ENCODE measurements at places on chromosomes 5 and 9.

DNA sequence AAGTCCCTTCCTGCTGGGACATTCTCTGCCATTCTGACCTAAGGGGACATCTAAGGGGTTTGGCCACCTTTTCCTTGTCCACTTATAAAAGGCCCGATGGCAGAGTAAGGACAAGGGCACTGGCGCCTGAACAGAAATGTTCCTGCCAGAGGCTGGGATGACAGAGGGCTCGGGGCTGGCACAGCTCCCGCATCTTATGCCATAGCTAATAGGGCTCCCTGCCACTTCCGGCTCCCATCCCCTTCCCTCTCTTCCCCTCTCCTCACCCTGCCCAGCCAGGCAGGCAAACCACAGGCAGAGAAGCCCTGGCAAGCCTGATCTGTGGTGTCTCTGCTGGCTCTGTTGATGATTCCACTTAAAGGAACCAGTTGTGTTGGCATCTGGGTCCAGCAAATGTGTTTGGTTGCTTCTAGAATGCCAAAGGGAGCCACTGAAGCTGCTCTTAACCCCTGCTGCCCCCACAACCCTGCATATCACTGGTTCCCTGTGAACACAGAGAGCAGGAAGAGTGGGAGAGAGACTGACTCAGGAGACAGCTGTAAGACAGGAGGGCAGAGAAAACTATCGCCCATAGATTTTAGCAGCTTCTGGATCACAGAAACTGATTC is 18.4 kb upstream of the ADRA1B start:
- no peak for DNase-seq

DNA sequence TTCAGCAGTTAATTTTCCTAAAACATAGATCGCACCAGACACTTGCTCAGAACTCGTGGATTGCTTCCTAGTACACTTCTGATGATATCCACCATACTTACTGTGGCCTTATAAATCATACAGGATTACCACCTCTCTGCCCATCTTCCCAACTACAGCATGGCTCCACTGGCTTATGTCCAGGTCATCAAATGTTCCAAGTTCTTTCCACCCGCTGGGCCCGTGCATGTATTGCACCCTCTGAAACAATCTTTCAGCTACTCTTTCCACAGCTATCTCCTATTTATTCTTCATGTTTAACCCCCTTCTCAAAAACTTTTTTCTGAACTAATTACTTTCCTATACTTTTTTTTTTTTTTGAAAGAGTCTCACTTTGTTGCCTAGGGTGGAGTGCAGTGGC is 18.5 kb downstream of the FBXW2 start:
- no peak for DNase-seq

- no peak for DNase-seq
Measured at GRCh38 chr9:116142706-116143492, 10.7 kb upstream of the PAPPA start.

- peak; percentile 43 for DNase-seq
Measured at GRCh38 chr5:80672140-80672736, 17.5 kb upstream of the DHFR start.

- DNase-seq = peak; percentile 9
Measured at GRCh38 chr5:150780187-150780692, 1.7 kb downstream of the SMIM3 start.

- DNase-seq = no peak
Measured at GRCh38 chr5:92687821-92688722, 892.9 kb downstream of the NR2F1-AS1 start.

- DNase-seq = no peak
Measured at GRCh38 chr5:81696418-81697397, 54.2 kb downstream of the SSBP2 start.

DNA sequence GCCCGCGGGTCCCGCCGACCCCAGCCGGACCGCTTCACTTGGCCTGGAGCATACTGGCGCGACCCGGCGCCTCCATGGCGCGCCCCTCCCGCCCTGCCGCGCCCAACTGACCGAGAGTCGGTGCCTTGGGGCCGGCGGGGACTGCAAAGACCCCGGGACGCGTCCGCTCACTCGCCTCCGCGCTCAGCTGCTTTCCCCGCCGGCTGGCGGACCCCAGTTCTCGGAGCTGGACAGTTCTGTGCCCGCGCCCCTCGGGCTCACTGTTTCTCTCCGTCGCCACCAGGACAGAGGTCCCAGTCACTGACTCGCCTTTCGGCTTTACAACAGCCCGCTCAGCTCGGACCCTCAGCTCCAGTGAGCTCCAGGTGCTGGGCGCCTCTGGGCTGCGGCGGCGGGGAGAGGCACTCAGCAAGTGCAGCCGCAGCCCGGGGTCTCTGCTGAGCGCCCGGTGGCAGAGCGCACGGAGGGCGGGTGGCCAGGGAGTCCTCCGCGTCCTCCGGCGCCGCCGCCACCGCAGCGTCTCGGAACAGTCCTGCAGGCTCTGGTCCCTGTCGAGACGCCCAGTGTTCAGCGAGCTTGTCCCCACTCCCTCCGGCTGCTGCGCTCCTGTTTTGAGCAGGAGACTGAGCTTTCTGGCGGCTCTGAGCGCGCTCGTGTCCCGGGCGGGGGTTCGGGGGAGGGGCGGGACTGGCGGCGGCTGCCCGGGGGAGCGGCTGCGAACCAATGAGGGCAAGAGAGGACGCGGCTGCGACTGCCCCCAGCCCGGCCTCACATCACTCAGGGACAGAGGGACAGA is at the start of gene SMIM32:
Gene SMIM32 (minus strand): TSS at position 637 of the 796 bp plus-strand sequence. CDS start 638 bp downstream, outside the sequence.
- DNase-seq = no peak

- DNase-seq = no peak
Measured at GRCh38 chr5:14593326-14594021, 11.9 kb downstream of the OTULINL start.

GRCh38 chr5:71699233-71699632 is 19.8 kb upstream of the CARTPT start:
- DNase-seq = no peak

- no peak for DNase-seq
Measured at GRCh38 chr9:91817493-91818224, 132.4 kb downstream of the ROR2 start.

DNA sequence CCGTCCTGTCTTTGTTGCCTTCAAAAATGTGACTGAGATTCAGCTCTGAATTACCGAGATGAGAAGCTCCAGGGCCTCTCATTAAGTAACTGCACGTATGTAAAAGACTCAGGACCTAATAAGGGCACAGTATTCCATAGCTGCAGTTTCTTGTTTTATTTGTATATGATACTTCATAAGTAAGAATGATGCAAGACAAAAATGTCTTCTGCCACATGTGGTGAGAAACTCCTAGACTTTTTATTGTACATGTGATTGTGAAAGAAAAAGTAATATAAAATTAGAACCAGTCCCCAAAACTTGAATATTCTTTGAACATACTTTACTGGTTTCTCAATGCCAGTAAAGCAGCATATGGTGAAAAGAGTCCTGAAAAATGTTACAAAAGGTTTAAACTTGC is 110.1 kb upstream of the OTULINL start:
- DNase-seq = no peak

DNA sequence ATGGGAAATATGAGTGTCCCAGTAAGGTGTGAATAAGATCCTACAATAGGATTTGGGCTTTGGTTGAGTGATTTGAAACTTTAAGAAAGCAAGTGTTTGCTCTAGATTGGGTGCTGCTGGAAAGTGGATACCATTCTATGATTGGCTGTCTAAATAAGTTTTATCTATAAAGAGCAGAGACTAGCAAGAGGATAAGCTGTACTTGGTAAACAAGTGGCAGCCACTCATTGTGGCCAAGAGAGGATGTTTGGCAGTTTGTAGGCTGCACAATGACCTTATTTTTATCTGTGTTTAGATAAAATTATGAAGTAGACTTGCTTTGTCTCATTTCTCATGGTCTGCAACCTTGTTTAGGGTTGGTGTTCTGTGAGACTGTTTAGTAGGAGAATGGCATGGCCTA is 341.6 kb upstream of the PIK3R1 start:
- no peak for DNase-seq

- DNase-seq = no peak
Measured at GRCh38 chr9:91156451-91157234, 205.1 kb downstream of the AUH start.

- DNase-seq = peak; percentile 82
Measured at GRCh38 chr5:170267431-170268152, 30.0 kb downstream of the LCP2 start.

- DNase-seq = no peak
Measured at GRCh38 chr5:131206772-131207171, 36.0 kb downstream of the LYRM7 start.

DNA sequence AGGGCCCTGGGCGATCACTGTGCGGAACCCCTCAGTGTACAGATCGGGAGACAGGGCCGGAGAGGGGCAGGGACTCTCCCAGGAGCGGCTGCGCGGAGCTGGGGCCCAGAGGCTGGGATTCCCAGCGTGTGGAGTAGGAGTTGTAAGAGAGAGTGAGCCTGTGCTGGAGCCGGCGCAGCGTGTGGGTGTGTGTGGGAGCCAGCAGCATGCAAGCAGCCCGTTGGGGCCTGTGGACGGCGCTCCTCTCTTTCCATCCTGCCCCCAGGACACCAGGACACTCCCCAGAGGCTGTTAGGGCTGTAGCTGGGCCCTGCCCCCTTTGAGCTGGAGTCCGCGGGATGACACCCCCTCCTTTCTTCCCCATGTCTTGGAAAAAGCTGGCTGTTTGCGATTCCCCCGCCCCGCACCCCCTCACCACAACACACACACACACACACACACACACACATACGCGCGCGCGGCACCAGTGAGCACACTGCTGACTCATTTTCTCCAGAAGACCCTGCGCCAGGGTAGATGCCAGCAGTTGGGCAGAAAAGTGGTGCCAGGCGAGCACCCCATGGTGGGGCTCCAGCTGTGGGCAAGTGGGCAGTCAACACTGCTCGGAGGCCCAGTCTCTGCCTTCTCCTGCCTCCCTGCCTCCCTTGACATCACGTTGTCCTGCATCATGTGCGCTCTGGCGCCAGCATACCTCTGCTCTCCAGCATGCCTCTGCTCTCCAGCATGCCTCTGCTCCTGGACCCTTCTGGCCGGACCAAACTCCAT is 1.5 kb downstream of the COL27A1 start:
- DNase-seq = no peak

DNA sequence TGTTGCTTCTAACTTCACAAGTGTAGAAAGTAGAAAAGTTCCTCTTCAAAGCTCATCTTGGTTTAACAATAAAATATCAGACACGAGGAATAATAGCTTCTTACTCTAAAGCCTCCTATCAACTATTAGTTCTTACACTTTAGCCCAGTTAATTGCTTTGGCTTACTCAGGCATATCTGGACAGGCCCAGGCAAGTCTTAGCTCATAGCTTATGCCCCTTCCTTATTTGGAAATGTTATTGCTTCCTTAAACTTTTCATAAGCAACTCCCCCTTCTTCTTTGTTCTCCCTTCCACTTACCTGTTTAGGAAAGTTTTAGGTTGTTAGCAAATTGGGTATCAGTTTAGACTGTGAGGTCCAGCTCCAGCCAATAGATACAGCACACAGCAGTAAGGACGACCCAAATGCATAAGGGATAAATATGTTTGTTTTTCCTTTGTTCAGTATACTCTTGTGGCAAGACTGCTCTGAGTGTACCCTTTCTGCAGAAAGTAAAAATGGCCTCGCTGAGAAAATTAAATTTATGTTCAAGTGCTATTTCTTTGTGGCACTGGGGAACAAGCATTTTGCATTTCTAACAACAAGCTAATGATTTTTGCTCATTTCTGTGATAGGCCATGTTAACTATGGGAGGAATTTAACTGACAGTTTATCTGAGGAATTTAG is 162.1 kb downstream of the SMC2 start:
- no peak for DNase-seq

GRCh38 chr5:119280380-119280779 is 75.4 kb upstream of the TNFAIP8 start:
- no peak for DNase-seq

- no peak for DNase-seq
Measured at GRCh38 chr5:66963559-66963971, 233.0 kb downstream of the CD180 start.

GRCh38 chr9:121785673-121786542 is 134.5 kb downstream of the DAB2IP start:
- no peak for DNase-seq

- peak; percentile 60 for DNase-seq
Measured at GRCh38 chr5:181173420-181174342, 26.3 kb downstream of the OR2V2 start.

- no peak for DNase-seq
Measured at GRCh38 chr5:173477345-173478040, 139.0 kb downstream of the BOD1 start.

DNA sequence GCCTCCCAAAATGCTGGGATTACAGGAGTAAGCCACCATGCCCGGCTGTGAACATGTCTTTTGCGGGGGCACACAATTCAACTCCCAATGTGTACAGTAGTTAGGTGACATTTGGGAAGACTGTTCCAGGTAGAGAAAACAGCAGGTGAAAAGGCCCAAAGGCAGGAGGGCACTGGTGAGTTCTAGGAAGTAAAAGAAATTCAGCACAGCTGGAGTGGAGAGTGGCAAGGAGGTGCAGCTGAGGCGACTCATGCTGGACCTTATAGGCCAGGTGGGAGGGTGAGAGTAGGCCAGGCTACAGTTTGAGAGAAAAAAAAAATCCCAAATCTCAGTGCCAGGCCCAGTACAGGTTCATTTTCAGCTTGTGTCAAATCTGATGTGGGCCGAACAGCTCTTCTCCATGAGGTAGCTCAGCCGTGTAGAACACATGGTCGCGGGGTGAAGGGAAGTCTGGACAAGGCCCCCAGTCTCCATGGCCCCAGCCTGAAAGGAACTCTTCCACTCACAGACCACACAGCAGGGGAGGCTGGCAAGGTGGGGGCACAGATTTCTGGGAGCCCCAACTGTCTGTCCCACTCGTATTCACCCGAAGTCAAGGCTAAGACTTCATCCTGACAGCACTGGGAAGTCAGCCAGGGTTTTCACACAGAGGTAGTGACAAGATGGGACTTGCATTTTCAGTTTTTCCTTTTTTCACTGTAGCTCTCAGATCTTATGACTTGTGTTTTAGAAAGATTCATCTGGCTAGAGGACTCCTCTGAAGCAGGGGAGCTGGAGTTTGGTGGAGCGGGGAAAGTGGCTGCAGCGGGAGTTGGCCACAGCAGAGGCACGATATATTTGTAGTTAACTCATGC is 4.5 kb upstream of the HNRNPAB start:
- no peak for DNase-seq

Data from CD4-positive, alpha-beta T cell treated with Interferon gamma for 1 hour (primary cell).